ENCODE measurements at places on chromosomes 7 and 10.

DNA sequence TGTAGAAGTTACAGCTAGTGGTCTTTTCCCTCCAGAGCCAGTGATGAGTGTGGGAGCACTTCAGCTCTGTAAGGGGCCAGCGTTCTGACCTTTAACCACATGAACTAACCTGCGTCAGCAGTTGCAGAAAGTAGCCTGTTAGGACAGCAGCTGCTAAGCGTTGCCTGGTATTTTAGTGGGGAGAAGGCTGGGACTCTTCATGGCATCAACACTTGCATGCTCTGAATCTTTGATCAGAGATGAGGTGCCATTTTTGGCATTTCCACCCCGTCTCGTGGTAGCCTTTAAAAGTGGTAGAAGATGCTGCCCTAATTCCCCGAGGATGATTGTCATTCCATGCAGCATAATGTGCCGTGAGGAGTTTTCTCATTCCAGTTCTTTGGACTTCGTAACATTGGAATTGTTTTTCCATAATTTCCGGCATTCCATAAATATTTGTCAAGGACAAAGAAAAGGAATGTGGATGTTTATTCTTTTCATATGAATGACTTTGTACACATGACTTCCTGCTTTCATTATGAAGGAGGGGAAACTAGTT lies 92.2 kb downstream of the AVL9 start:
- no peak for DNase-seq

DNA sequence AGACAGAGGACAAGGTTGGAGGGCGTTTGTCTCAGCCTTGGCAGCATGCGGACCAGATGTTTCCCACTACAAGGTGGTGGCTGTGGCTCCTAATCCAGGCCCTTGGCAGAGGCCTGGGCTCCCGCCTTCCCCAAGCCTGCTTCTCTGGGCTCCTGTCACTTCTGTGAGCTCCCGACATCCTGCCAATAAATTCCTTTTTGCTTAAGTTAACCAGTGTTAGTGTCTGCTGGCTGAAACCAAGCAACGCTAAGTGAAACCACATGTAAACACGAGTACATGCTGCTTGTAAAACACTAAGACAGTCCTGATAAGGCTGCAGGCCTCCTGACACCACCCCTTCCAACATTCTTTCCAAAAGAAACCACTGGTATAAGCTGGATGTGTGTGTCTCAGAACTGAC lies 263.6 kb upstream of the ZMIZ1 start:
- no peak for DNase-seq

DNA sequence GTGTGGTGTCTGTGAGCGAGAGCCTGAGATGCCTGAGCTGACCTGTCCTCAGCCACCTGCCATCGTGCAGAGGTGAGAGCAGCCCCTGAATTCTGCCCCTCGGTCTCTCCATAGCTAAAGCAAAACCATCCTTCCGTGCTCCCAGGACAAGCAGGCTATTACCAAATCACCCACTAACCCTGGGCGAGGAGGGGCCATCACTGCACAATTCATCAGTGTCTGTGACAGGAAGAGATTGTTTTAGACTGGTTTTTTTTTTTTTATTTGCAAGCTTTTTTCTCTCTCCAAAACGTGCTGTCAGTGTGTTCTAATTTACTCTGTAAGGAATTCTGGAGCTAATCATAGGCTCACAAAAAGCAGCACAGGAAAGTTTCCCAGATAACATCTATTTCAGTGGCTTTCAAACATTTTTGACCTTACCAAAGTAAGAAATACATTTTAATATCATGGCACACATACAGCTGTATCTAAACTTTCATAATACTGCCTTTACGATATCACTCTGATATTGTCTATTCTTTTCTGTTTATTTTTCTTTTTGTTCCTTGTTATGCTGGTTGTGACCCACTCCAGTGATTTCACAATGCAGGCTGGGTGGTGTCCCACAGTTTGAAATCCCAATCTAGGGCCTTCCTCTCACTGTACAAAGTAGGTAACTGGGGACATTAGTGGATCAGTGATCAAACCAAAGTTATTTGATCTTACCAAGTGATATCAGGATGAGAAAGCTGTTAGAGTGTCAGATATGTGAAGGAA lies 62.8 kb downstream of the EGFR start:
- no peak for DNase-seq

- no peak for DNase-seq
Observed at GRCh38 chr7:155527664-155528063, 18.7 kb downstream of the CNPY1 start.

- DNase-seq: no peak
Observed at GRCh38 chr7:155848691-155849669, 36.7 kb upstream of the SHH start.

DNA sequence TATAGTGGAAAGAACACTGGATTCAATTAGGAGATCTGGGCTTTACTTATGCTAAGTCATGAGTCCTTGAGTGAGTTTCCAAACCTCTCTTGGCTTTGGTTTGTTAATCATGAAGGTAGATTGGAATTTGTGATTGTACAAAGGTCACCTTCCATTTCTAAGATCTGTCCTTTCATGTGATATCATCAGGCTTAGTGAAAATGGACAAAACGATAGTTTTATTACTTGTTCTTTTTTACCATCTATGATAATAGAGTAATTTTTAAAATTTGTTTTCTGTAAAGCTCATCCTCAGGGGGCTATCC lies 309.0 kb downstream of the BICC1 start:
- no peak for DNase-seq

- no peak for DNase-seq
Observed at GRCh38 chr10:5945561-5946418, 31.6 kb downstream of the IL15RA start.

- DNase-seq: peak; percentile 31
Observed at GRCh38 chr10:57657164-57657765, 610.4 kb downstream of the IPMK start.

DNA sequence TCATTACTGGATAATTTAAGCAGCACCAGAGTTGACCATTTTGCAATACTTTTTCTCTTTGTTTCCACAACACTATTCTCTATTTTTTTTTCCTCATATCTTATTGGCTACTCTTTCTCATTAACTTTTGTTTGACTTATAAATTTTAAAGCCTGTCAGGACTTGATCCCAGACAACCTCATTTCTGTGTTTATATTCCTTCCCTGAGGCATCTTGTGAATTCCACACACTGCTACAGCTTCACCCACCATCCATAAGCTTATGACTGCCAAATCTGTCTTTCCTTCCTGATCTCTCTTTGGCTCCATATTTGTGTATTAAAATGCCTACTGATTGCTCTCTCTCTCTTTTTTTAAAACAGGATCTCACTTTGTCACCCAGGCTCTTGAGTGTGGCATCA lies 124.6 kb upstream of the MBL2 start:
- no peak for DNase-seq

DNA sequence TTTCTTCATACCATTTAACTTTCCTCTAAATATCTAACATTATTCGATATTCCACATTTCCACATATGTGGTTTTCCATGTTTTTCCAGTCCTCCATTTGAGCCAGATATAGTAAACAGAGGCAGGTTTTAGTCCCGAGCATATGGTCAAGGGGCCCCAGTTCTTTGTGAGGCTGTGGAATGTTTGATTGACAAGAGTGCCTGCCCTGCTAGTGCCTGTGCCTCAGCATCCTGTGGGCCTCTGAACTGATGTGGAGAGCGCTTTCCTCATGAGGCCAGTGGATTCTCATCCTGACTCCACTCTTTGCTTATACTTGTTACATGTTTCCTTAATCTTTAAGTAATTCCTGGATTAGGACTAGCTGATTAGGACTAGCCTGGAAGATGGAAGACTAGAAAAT lies 58.8 kb downstream of the POM121L12 start:
- no peak for DNase-seq

DNA sequence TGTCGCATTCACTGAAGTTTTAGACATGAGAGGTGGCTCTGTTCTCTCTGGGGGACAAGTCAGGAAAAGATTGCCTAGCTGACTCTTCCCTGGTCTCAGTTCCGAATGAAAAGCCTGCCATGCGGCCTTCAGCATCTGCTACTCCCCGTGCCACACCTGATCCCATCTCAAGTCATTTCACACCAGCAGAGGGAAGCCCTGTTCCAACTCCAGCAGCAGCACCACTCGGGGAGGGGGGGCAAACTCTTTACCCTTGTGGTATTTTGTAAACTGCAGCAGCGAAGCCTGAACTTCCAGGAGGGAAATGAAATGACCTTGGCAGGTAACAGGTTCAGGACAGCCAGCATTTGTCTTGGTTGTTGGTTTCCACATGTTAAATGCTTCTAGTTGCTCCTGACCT lies 13.8 kb downstream of the LRRC4 start:
- no peak for DNase-seq

DNA sequence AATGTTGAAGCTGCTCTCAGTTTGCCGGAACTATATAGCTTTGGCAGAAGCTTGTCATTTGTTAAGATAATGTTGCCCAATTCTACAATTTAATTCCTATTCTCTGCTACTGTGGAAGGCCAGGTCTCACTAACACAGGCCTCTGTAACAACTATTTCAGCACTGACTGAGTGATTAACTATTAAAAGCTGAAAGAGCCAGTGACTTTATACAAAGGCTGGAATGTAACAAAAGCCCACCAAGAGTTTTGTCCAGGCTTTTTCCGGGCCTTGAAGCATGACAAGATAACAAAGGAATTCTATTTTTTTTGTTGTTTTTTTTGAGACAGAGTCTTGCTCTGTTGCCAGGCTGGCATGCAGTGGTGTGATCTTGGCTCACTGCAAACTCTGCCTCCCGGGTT lies 795.6 kb downstream of the PHTF2 start:
- DNase-seq: no peak

DNA sequence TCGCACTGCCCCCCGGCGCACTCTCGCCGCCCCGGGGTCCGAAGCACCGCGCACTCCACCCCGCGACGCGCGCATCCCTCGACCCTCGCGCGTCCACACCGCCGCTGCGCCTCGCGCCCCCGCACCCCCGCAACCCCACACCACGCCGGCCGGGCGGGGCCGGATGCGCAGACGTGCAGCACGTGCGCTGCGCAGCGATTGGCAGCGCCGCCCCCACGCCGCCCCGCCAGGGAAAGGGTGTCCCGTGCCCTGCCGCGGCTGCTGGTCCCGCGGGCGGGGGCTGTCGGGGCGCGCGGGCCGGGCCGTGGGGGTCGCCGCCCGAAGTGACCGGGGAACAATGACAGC lies 53.7 kb upstream of the KDM7A start:
- peak; percentile 71 for DNase-seq

GRCh38 chr7:105151152-105151551 lies 137.1 kb downstream of the KMT2E start:
- no peak for DNase-seq

- DNase-seq: no peak
Observed at GRCh38 chr10:119090968-119091367, 10.4 kb upstream of the EIF3A start.

- DNase-seq: no peak
Observed at GRCh38 chr7:2614631-2615330, 17.0 kb upstream of the TTYH3 start.

DNA sequence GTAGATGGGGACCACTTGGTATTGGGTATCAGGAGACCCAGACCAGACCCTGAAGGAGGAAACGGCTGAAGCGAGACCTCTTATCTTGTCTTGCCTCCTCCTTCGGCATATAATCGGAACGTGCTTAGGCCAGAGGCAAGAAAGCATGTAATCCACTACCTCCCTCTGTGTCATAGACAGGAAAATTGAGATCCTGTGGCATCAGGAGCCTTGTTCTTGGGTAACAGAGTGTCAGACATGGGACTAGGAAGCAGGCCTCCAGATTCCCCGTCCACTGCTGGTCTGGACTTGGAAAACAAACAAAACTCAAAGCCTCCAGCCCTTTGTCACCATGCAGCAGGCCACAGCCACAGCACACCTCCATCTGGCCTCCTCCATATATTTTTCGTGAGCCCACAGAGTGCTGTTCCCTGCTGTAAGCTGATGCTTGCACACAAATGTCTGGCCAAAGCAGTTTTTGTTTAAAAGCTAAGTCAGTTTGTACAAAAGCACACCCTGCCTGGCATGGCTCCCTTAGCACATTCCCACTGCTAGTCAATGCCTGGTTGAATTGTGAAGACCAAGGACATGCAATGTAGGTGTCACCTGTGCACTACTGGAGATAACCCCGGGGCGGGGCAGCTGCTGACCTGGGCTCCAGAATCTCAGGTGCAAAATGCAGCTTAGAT lies 510.9 kb downstream of the RPS24 start:
- DNase-seq: no peak

- peak; percentile 50 for DNase-seq
Observed at GRCh38 chr7:119197877-119198527, 973.5 kb downstream of the ANKRD7 start.

DNA sequence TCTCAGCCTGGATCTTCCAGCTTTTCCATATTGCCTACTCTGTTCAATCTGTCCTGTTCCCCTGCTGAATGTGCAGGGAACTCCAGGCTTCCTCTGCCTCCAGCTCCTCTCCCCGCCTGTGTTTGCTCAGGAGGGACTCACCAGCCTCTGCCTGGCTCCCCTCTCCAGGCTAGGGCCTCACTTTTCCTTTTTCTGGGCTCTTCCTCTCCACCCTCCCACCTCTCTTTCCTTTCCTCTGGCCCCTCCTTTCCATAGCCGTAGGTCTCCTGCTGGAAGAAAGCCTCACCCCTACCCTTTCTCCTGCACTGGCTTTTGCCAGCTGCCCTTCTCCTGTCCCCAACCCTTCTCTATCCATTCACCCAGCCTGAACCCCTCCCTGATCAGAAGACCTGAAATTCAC lies 25.0 kb downstream of the PILRA start:
- no peak for DNase-seq

GRCh38 chr10:71253981-71254818 lies 41.8 kb downstream of the UNC5B start:
- DNase-seq: no peak

GRCh38 chr7:28483908-28484605 lies 71.7 kb downstream of the CREB5 start:
- no peak for DNase-seq

DNA sequence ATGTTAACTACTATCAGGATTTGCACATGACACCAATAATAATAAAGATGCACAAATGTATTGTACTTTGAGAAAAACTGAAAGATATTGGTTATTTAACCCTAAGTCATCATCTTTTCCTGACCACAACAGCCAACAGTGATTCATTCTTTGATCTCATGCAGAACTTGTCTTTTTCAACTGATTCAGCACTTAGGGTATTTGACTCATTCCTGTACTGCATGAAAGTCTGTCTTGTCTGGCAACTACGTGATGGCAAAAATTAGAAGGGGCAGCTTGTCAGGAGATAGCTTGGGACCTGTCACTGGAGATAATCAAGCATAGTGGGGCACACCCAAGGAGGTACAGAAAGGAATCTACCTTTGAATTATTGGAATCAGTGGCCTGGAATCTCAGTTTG lies 77.8 kb upstream of the LRRC17 start:
- DNase-seq: no peak

DNA sequence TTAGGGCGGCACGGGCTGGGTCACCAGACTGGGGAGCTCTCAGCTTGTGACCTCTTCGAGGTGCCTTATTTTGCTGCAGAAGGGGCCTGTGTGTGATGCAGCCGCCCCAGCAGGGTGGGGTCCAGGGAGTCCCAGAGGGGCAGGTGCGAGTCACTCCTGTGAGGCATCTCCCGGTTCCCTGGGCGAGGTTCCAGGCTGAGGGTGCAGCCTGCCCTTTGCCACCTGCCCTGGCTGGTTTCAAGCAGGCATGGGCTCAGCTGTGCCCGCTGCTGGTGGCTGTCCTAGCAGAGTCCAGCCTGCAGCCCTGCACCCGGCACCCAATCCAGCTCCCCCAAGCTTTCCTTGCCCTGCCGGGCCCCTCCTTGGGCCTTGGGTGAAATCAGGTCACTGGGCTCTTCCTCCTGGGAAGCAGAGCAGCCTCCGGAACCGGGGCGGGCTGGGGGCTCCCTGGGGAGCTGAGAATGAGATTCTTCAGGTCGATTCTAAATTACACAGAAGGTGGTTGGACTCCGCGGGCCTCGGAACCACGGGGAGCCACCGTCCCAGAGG lies 64.8 kb downstream of the PWWP2B start:
- no peak for DNase-seq
